NT2/D1 (cell line): ENCODE measurements at places on chromosomes 13 and 19.

DNA sequence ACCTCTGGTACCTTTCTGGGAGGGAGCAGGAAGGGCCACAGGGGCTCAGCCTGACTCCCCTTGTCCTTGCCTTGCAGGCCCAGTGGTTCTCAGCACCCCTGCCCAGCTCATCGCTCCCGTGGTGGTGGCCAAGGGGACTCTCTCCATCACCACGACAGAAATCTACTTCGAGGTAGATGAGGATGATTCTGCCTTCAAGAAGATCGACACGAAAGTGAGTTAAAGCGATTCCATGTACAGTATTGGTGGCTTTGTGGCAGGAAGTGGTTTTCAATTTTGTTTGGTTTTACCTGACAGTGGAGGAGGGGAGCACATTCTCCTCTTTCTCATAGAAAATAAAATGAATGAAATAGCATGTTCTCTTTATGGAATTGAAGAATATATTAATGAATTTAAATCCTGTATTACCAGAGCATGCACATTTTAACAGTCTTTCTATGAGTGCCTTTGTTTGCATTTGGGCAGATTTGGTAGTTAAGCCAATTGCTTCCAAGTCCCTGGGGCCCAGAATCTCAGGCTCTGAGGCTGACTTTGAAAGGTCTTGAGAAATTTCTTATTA, 4.1 kb downstream of the MAB21L1 start:
- no peak for DNase-seq

GRCh38 chr19:28920269-28921066, 292.5 kb downstream of the UQCRFS1 start:
- DNase-seq, result peak; percentile 22

- no peak for DNase-seq
Observed at GRCh38 chr13:88887045-88887662, 1216.0 kb downstream of the SLITRK5 start.

DNA sequence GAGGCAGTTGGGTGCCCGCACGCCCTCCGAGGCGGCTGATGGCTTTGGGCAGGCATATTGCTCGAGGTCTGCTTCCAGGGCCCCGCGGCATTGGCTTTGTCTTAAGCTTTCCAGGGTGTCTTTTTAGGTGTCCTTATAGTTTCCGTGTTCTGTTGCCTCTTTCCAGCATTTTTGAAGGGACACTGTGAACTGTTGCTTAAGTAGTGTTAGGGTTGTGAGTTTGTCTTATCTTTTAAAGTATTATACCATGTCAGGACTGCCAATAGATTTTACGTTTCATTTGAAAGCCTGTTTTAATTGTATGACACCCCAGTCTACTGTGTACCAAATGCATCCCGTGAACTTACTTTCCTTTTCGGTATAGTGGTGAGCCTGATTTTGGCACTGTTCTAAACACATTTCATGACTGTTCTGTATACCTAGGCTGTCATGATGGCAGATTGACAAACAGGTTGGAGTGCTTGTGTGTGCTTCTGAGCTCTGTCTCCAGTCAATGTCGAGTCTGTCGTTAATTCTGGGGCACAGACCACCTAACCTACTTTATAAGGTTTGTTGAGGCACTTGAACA, 656 bp downstream of the PCCA start:
- DNase-seq, result peak; percentile 3

- no peak for DNase-seq
Observed at GRCh38 chr19:7504684-7505083, 11.2 kb upstream of the ZNF358 start.

DNA sequence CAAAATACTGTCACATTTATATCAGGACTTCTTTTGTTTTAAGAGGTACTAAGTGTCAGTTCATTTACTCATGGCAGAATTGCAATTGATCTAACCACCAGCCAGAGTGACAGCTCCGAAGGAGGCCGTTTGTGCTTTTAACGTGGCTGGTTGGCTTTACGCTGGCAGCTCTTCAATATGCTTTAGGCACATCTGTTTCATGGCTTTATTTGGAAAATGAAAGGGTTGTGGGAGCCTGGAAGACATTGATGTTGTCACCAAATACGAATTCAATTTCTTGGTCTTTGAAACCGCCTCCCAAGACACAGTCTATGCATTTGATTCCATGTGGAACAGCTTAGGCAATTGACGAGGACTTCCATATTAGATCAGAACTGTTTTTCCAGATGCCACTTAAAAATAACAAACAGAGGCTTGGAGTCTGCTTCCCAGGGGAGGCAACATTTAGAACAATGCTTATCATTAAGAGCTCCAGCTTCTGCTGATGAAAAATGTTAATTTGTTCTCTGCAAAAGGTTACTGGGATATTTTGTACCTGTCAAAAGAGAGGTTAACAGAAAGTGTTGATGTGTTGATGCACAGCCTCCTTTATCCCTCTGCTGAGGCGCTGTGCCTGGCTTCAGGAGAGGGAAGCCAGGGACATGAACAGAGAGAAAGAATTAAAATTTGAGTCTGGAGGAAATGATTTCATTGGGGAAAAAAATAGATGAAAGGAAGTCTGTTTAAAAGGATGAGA, 64.0 kb upstream of the TNFRSF19 start:
- no peak for DNase-seq

DNA sequence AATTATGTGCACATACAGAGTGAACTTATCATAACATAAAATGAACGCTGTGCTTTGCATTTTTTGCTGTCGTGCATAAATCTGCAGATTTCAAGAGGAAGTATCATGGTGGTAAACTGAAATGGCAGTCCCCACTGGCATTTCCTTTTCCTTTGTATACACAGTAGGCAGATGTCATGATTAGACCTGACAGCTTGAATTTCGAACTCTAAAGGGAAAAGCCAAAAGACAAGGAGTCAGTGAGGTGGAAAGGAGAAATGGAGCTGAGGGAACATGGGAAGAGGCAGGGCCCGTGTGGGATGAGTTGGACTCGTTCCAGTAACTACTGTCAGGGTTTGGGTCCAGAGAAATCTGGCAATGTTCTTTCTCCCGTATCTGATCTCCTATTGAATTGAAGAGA, 454.1 kb upstream of the SGCG start:
- DNase-seq, result no peak

- DNase-seq, result peak; percentile 77
Observed at GRCh38 chr19:16076154-16076957, at the start of gene TPM4. Gene TPM4, plus strand, starts transcription at chr19:16076495. Its CDS starts 71 bp downstream, at chr19:16076566.

- no peak for DNase-seq
Observed at GRCh38 chr19:19566306-19566705, 28.2 kb downstream of the CILP2 start.

DNA sequence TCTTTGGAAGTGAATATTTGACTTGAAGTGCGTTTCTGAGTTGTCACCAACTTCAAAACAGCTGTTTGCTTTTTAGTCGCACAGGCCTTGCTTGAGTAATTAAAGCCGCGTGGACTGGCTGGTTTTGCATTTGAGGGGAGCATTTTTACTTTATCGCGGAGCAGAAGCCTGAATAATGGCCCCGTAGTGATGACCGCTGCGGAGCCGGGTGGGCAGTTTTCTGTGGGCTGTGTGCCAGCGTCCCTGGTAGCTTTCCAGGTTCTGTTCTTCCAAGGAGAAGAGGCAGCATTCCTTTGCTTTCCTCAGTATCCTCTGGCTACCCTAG, 1.1 kb downstream of the NAA16 start:
- no peak for DNase-seq

DNA sequence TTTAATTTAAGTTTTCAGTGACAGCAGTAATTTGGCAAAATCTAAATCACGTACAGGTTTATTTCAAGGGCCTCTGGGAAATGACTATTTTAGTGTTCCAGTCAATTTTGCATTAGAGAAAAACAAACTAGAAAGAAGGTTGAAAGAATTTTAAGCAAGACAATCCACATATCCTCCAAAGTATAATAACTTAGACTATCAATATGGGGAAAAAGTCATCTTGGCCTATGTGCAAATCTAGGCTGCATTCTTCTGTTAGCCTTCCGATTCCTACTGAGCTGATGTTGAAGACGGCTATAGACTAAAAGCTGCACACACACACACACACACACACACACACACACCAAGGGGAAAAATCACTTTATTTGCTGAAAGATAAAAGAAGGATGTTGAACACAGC, 81.3 kb downstream of the SLITRK6 start:
- DNase-seq, result no peak

DNA sequence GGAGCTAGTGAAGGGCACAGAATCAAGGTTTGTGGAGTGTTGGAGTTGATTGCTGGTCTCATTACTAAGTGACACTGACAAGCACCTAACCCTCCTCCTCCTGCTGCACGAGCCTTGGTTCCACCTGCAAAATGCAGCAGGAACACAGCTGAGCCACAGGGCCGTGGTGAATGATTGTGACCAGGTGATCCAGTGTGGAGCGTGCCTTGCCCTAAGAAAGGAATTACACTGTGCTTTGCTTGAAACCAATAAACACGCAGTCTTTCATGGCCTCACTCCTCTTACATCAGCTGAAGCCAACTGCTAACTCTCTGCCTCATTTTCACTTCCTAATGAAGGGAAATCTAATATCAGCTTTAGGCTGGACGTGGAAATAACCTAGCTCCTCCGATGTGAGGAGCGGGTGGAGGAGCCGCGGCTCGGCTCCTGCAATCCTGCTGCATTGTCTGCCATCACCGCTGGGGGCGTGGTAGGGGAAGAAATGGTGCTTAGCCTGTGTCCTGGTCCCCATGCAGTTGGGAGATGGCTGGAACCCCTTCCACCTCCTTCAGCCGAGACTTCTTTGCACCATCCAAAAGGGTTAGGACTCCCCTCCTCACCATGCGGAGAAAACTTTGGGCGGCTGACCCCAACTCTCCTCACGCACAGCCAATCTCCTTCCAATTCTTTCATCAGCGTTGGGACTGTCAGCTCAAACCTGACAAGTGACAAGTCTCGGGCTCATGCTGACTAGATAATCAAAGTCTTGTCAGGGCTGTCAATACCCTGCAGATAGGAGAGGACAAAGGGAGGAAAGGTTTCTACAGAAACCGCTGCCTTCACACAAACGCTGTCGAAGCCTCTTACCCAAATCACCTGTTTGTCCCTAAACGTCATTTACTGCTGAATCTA, 427.9 kb downstream of the ZNF536 start:
- peak; percentile 23 for DNase-seq

- no peak for DNase-seq
Observed at GRCh38 chr13:102255409-102255808, 146.4 kb downstream of the FGF14 start.

- DNase-seq, result no peak
Observed at GRCh38 chr19:34351382-34351826, 13.6 kb upstream of the GPI start.

- DNase-seq, result no peak
Observed at GRCh38 chr13:110698689-110699088, 7.2 kb downstream of the CARS2 start.

DNA sequence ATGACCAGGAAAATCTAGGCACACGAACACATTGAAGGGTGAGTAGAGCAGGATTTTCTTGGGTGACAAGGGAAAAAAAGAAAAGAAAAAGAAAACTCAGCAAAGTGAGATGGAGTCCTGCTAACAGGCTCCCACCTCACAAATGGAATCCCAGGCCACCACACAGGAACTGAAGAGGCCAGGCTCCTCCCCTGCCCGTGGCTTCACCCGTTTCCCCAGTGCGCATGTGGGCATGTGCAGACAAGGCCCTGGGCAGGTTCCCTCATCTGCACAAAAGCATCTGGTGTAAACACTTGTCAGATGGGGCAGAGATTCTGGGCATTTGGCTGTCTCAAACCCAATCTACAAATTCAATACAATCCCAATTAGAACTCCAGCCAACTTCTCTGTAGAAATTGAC, 24.5 kb downstream of the CFAP97D2 start:
- no peak for DNase-seq

GRCh38 chr19:8335343-8336071, 7.6 kb downstream of the KANK3 start:
- DNase-seq, result no peak

DNA sequence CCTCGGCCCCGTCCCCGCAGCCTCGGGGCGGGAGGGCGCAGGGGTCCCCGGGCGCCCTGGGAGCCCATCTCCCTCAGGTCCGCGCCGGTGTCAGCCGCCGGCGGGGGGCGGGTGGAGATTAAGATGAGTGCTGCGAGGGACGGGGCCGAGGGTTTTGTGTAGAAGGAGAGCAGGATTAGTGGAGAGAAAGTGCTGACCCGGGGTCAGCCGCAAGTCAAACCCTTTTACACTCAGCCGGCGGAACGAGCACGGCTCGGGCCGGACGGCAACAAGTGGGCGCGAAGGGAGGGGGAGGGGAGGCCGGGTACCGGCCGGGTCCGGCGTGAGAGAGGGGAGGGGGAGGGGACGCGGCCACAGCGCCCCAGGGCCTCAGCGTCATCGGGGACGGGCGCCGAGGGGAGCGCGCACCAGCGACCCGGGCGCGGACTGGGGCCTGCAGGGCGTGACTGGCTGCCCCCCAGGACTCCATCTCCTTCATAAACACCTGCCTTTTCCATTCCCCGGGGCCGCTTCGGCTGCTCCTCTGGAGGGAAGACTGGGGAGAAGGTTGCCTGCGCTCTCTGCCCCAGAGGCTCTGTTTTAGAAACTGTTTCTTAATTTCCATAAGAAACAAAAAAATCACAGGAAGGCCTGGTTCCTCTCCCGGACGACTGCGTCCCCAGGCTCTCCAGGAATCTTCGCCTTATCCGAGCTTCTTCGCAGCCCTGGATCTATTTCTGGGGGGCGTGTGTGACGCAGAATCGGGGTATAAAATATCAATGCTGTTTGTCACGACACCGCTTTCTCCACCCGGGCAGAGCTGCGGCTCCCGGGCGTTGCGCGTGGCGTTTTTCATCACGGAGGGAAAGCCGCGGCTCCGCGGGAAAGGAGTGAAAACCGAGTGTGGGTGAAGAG, 6.5 kb downstream of the SOX1 start:
- no peak for DNase-seq

DNA sequence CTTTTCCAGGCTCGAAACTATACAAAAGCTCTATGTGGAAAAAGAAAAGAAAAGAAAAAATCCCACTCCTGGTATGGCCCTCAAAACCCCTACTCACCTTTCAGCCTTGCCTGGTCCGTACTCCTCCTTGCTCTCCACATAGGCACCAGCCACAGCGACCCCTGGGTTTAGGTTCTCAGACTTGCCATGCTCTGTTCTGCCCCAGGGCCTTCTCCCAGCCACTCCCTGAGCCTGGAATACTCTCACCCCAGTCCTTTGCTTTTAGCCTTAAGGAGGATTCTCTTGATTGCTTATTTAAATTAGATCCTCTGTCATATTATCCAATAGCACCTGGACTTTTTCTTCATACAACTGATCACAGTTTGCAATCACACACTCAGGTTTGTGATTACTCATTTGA, 522.5 kb downstream of the DIAPH3 start:
- no peak for DNase-seq

- no peak for DNase-seq
Observed at GRCh38 chr13:86840250-86841191, 830.6 kb upstream of the SLITRK5 start.

DNA sequence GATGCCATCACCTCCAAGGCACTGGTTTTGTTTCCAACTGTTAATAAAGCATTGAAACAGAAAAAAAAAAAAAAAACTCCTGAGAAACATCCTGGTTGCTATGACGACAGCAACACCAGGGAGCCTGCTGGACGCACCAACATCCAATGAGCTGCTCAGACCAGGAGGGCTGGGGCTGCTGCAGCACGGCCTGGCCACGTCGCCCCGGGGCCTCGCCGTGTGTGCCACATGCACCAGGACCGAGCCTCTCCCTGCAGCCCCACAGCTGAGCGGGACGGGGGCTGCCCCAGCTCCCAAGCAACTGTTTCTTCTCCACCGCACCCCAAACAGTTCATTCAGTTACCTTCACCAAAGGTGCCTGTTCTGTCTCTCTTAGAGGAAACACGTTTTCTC, 54.5 kb downstream of the RASA3 start:
- DNase-seq, result peak; percentile 60

GRCh38 chr19:13135068-13136062, 14.8 kb downstream of the STX10 start:
- no peak for DNase-seq
